ENCODE measurements at places on chromosomes 7 and 10.

DNA sequence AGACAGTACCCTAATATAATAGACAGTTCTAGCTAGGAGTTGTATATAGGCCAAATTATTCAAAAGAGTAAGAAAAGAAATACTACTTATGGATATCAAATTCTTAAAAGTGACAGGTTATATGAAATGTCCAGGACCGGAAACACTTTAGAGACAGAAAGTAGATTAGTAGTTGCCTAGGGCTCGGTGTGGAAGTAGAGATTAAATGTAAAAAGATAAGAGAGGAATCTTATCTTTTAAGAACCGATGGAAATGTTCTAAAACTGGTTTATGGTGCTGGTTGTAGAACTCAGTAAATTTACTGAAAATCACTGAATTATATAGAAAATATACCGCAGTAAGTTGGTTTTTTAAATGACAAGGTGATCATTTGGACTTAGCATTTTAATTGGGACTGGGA, 147.5 kb upstream of the ASAH2 start:
- DNase-seq: no peak

- no peak for DNase-seq
Measured at GRCh38 chr7:30183749-30184369, 49.1 kb downstream of the MTURN start.

DNA sequence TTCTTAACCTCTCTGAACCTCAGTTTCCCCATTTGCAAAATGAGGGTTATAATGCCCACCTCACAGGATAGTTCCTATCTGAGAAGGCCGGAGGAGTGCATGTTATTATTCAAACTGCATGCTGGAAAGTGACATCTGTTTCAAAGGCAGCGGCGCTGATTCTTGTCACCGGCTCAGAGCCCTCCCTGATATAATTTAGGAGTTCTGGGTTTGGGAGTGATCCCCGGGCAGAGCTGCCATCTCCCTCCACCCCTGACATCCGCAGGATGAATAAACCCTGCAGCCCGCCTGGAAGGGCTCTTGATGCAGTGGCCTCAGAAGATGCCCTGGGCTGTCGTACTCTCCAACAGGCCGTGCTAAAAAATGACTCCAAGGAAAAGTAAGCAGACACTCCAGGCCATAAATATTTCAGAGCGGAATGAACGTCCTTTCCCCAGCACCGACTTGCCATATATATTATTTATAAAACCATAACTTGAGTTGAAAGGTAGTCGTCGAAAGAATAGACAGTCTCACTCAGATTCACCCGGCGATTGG, 47.0 kb upstream of the MYL10 start:
- no peak for DNase-seq

DNA sequence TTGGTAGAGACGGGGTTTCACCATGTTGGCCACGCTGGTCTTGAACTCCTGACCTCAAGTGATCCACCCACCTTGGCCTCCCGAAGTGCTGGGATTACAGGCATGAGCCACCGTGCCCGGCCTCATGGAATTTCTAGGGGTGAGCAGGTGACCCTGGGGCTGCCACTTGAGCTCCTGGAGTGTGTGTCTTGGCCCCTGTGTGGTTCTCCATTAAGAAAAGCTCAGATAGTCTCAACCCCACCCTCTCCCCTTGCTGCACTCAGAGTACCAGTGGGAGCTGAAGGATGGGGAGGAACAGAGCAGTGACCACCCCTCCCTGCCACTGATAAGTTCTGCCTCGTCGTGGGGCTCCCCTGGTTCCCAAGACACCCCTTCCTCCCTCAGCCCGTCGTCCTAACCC, 45.3 kb downstream of the RCC1L start:
- no peak for DNase-seq

- DNase-seq: no peak
Measured at GRCh38 chr7:45174328-45174610, 16.7 kb downstream of the RAMP3 start.

DNA sequence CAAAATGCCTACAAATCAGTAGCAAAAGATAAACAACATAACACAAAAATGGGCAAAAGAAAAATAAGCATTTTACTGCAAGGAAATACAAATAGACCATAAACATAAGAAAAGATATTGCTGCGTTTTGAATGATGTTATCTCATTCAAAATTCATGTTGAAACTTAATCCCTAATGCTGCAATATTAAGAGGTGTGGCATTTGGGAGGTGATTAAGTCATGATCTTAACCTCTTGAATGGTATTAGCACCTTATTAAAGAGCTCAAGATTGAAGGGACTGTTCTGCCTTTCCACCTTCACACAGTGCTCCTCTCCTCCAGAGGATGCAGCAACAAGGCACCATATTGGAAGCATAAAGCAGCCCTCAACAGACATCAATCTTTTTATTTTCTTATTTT, 12.4 kb upstream of the TNKS2 start:
- DNase-seq: no peak

DNA sequence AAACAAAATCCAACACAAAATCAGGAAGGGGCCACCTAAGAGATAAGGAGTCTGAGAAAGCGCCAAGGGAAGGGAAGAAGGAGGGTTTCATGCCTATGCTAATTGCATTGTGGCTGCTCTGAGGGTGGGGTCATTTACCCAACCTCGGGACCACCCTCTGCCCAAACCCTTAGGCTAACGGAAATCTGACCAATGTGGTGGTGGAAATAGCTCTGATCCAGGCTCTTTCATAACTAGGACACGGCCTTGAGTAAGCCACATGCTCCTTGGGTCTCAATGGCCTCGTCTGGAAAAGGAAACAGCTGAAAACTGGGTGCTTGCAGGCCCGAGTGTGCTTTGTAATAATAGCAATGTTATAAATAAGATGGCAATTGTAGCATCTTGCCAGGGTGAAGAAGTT, 14.9 kb upstream of the SRGN start:
- no peak for DNase-seq

GRCh38 chr7:135620980-135621850, 41.1 kb upstream of the STMP1 start:
- peak; percentile 13 for DNase-seq

DNA sequence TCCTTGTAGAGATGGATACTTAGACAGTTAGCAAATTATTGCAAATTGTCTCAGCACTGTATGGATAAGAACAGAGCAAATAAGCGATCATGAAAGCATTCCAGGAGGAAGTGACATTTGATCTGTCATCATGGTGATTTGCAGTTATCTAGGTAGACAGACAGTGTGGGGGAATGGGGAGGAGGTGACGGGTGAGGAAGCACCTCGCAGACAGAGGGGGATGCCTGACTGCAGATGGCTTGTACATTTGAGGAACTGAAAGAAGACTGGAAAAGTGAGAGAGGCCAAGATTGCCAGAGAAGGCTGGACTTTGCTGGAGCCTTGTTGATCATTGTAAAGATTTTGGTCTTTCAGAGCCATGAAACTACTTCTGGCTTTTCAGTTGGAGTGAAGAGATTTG, 318.2 kb upstream of the CELF2 start:
- DNase-seq: no peak

DNA sequence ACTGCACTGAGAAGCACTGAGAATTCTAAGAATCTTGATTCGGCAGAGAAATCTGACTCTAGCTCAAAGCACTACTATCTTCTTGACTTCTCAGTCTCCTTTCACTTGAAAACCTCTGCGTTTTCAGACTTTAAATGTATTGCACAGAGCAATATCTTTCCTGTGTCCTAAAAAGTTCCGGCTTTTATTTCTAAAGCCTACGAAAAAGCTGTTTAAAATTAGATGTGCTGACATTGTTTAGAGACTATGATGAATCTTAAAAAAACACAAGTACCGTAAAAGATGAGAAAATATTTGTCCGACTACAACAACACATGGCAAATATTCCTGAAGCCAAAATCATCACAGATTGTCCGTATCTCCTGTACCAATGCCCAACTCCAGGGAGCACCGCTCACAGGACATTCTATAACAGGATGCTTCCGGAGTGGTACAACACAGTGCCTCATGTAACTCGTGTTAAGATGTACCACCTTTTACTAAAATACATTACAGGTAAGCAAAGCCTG, 136.9 kb downstream of the CUBN start:
- no peak for DNase-seq

DNA sequence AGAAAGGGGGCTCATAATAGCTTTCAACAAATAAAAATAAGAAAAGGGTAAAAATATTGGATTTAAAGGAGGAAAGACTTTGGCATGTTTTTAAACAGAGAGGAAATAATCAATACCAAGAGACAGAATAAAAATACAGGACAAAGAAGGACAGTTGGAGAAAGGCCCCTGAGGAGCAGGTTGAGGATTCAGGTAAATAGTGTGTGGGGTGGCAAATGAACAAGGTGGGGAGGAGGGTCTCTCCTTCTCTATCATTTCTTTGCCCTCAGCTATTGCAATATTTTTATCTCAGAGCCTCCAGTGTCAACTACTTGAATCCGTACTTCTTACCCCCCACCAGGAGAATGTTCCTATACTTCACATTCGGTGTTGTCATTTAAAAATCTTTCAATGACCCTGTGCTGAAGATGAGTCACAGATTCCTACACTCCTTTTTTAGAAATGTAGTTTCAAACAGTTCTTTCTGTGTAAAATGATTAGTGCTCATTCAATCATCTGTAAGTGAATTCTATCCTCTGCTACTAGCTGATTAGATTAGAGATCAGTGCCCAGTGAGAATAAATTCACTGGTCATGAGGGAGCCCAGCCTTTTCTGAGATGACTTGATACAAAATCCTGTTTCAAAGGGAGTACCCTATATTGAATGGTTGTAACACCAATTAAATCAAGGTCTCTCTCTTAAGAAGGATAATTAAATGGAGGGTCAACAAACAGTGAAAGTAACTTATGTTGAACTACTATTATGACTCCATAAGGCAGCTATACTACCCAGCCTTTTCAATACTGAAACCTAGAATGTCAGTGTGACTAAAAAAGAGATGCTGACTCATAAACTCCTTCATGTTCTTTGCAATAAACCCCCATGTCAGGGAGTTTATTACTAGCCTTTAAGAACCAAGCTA, 50.4 kb upstream of the WNT16 start:
- no peak for DNase-seq

GRCh38 chr7:131225619-131226513, 101.8 kb upstream of the MKLN1 start:
- DNase-seq: no peak

DNA sequence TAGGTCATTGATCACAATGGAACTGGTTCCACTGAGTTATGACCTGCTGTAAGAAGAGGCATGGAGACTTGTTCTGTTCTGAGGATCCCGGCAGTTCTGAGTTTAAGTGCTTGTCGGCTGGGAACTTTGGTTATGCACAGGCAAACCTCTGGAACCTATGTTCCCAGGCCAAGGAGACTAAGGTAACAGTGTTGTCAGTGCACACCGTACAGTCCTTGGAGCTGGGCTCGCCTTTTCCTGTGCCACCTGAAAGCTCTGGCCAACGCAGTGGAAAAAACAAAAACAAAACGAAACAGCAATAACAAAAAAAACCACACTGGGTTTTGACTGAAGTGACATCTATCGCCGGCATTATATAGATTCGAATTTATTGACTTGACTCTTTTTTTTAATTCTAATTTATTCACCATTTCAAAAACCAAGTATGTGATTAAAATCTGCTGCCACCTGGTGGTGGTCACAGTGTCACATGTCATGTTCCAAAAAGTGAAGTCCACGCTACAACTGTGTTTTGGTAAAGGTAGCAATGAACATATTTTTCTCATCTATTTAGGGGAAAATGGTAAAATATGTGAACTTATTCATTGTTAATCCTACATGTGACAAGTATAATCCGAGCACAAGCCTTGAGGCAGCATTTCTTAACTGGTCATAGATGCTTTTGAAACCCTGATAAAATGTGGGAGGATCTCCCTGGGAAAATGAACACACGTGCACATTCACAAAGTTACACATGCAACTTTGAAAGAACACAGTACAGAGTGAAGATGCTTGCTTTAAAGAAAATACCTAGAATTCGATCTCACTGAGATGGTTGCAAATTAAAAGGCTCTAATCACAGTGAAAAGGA, 113.8 kb upstream of the PPP2R2D start:
- peak; percentile 17 for DNase-seq

GRCh38 chr10:62655337-62655994, 149.1 kb upstream of the ADO start:
- DNase-seq: no peak

DNA sequence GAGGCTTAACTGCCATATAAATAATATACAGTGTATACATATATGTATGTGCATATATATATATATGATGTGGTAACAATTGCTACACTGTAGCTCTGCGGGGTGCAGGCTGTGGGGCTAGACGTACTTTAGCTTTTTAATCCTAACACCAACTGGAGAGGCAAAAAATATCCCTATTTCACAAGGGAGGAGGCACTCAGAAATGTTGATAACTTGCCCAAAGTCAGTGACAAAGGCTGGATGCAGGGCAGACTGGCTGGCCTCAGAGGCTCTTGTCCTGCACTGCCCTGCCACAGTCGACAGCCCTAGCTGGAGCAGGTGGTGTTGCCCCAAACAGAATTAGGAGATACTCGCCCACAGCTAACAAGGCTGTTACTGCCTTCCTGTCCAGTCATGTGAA, 1.5 kb upstream of the RELN start:
- DNase-seq: no peak

- no peak for DNase-seq
Measured at GRCh38 chr7:29839302-29839701, 33.0 kb downstream of the WIPF3 start.

DNA sequence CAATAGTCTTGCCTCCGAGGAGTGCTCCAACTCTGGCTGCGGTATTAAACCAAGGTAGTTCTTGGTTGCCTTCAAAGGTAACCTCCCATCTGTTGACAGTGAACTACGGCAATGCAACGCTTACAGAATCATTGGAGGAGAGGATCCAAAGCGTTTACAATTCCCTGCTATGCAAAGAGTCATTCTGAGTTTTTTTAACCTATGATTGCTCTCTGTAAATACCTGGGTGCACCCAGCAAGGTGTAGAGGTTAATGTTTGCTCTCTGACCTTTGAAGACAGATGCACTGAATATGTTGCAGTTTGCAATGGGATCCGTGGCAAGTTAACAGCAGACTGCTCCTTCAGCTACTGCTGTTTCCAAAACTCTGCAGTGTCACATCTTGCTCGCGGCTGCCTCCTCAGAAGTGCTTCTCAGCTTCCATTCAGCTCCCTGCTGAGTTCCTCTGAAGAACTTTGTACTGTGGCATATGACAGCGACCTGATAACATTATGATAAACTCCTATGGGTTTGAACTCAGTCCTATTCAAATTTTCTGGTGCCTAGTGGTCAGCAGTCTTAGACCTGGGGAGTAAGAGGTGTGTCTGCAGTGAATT, 29.0 kb downstream of the KIAA1217 start:
- no peak for DNase-seq

- DNase-seq: no peak
Measured at GRCh38 chr10:78914060-78914378, 154.7 kb upstream of the ZMIZ1 start.

- no peak for DNase-seq
Measured at GRCh38 chr10:128147669-128148068, 21.4 kb upstream of the MKI67 start.

- no peak for DNase-seq
Measured at GRCh38 chr10:109126016-109126415, 797.3 kb downstream of the XPNPEP1 start.

- no peak for DNase-seq
Measured at GRCh38 chr10:13496164-13496563, 32.6 kb downstream of the BEND7 start.

- DNase-seq: no peak
Measured at GRCh38 chr10:127048630-127049029, 143.4 kb downstream of the DOCK1 start.
